Stimulated activated CD8-positive, alpha-beta memory T cell treated with anti-CD3 and anti-CD28 coated beads, Interleukin-4, amount 100 ng/mL, for 4 hours (primary cell): ENCODE measurements at places on chromosomes 7 and 10.

DNA sequence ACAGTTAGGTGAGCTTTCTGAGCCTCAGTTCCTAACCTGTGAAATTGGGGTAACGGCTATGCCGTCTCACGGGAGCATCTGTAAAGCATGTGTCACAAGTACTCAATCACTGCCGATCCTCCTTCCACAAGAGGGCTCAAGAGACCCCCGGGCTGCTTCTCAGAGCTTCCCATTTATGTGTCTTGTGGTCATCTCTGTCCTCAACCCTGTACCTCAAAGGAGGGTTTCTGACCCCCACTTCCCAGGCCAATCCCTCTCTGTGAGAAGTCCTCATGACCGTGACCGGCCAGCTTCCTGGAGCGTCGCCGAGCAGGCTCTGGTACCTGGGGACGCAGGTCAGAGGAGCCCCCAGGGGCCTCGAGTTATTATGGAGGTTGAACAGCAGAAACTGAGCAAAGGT is 510 bp upstream of the TRPV5 start:
- DNase-seq, result no peak

GRCh38 chr7:41955893-41956675 is 253.2 kb upstream of the INHBA start:
- DNase-seq, result no peak

- DNase-seq, result no peak
These were observed 586.6 kb downstream of the GALNT17 start for GRCh38 chr7:71718563-71718962.

GRCh38 chr7:131342864-131343442 is 15.3 kb downstream of the MKLN1 start:
- no peak for DNase-seq
